ENCODE measurements at places on chromosomes 4 and X.

GRCh38 chr4:8219236-8219635, 20.1 kb downstream of the SH3TC1 start:
- no peak for DNase-seq

- DNase-seq = no peak
These were observed 511 bp upstream of the MAP9 start for GRCh38 chr4:155377276-155377675.

- no peak for DNase-seq
These were observed 341.5 kb downstream of the ARHGAP10 start for GRCh38 chr4:148073349-148073748.

DNA sequence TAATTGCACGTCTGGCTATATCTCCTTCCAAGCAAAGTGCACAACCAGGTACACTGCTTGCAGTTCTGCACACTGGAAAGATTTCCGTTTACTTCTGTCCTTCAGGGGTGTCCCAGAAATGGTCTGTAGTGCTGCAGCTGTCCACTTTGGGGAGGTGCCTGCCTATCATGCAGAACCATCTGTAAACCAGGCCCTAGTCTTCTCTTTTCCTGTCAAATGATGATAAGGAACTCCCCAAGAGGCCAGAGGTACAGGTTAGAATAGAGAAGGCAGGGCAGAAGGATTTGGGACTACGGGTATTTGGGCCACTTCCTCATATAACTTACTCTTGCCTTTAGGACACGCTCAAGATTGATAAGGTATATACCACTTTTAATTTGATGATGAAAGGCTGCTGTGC, 746.9 kb downstream of the FAT4 start:
- no peak for DNase-seq

- DNase-seq = no peak
These were observed 20.5 kb upstream of the CBR4 start for GRCh38 chr4:169030562-169030982.

DNA sequence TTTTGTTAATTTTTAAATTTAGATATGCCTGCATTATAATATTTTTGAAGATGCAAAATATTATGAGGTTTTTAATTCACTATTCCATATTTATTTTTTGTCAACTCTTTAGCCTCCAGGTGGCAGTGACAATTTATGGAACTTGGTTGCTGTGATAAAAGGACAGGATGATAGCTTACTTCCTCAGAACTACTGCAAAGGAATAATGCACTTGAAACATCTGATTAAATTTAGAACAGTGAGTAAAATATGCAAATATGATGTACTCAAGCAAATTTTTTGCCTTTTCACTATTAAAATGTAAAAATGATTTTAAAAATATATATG, 45.1 kb downstream of the SPATA4 start:
- no peak for DNase-seq

- no peak for DNase-seq
These were observed 66.9 kb upstream of the CAPN6 start for GRCh38 chrX:111337067-111337637.

DNA sequence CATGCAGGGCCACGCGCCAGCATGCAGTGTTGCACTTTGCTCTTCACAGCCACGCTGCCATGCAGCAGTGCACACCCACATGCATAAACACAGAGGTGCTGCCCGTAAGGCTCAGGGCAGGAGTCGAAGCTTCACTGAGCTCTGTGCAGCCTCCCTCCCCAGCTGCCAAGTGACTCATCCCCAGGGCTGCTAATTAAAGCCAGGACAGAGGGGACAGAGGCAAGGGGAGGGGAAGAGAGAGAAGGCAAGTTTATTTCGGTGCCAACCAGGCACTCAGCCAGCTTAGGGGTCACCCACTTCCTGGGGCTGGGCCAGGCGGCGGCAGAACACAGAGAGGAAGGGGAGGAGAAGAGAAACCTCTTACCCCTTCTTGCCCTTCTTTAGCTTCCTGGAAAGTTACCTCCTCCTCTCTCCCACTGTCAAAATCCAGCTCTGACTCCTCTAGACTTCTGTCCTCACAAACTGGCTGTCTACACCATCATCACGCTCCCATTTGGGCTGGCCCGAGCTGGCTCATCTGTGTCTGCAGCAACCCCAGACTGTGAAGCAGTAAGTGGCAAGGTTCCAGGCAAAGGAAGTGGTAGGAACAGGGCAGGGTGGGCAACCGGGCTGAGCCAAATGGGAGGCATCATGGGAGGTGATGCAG, 6.2 kb upstream of the IQSEC2 start:
- DNase-seq = no peak

DNA sequence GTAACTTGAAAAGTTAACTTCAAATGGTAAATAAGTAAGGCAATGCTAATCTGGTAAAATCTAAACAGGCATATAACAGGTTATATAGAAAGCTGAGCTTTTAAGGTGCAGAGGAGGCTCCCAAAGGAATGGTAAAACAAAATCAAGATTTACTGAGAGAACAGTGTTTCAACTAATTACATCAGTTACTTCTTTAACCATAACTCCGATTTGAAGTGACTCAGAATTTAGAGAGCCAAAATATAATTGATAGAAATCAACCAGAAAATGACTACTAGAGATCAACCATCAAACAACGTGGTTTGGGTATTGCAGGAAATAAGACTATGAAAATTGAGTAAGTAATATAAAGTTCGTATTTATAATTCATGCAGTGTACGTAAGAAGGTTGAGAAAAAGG, 6.9 kb downstream of the G3BP2 start:
- DNase-seq = no peak

DNA sequence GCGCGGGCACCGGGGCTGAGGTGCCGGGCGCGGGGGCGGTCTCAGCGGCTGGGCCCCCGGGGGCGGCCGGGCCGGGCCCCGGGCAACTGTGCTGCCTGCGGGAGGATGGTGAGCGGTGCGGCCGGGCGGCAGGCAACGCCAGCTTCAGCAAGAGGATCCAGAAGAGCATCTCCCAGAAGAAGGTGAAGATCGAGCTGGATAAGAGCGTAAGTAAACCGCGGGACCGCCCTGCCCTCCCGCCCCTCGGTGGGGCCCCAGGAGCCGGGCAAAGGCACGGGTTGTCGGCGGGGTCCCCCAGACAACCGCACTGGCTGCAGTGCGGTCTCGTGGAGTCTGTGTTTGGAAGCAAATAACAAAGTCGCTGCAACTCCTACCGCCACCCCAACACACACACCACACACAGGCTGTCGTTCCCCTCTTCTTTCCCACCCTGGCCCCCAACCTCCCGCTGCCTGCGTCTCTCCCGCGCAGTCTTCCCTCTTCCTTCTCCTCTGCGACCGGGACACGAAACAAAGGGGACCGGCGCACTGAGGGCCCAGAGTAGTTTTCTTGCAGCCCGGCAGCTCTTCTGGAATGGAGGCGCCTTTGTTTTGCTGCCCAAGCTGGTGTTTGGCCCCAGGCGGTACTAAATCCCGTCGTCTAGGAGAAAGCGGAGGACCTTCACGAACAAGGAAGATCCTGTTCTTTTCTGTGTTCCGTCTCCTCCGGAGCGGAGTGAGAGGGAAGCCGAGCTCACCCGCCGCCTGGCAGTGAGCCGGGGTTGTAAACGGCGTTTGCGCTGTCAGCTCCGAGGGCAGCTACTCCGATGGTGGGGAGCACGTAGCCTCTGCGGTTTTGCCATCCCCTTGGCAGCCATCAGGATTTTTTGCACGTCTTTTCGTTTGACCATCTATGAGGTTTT, 788 bp downstream of the SAP30 start:
- DNase-seq = no peak

GRCh38 chr4:96173756-96174155, 333.9 kb downstream of the PDHA2 start:
- DNase-seq = no peak

GRCh38 chr4:62571494-62571893, 1371.4 kb downstream of the ADGRL3 start:
- DNase-seq = no peak

DNA sequence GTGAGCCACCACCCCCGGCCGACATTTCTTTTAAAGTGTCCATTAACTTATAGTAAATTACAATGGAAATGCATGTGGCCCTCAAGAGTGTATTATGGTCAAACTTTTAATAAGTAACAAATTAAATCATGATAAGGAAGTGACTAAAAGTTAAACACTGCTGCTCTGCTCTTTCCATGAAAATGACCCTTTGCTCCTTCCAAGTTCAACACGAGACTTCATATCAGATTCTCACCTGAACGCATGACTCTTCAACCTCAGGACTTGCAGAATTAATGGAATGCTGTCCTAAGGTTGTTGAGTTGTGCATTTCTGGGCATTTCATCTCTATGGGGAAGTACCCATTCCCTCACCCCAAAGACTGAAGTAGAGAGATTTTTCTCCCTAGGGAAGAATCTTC, 27.1 kb downstream of the AWAT2 start:
- no peak for DNase-seq

GRCh38 chr4:188683571-188683970, 544.3 kb downstream of the TRIML1 start:
- DNase-seq = no peak

- no peak for DNase-seq
These were observed 1194.6 kb downstream of the ADGRL3 start for GRCh38 chr4:62394766-62395165.

DNA sequence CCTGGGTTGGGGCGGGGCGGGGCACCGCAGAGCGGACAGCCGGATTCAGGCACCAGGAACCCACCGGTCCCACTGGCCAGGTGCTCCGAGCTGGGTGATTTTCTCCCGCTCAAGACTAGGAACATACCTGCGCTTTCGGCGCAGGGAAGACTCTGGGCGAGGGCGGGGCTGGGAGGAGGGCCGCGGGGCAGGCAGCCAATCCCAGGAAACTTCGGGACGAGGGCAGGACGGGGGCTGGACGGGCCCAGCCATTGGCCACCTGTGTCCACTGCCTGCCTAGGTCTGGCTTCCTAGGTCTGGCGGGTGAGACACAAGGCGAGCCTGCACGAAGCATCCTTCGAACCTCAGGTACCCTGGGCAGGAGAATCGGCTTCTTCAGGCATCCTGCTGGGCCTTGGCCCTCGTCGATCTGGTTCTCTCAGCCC, 274 bp upstream of the ERVMER34-1 start:
- DNase-seq = no peak

GRCh38 chrX:12307961-12308360, 169.7 kb downstream of the FRMPD4 start:
- no peak for DNase-seq

GRCh38 chr4:123893011-123893981, 496.7 kb downstream of the SPRY1 start:
- DNase-seq = no peak

GRCh38 chr4:69748173-69748572, 12.2 kb downstream of the SULT1B1 start:
- no peak for DNase-seq

- no peak for DNase-seq
These were observed 443.6 kb downstream of the IL15 start for GRCh38 chr4:142079959-142080358.

GRCh38 chrX:13697455-13697854, 8.5 kb downstream of the RAB9A start:
- DNase-seq = no peak

DNA sequence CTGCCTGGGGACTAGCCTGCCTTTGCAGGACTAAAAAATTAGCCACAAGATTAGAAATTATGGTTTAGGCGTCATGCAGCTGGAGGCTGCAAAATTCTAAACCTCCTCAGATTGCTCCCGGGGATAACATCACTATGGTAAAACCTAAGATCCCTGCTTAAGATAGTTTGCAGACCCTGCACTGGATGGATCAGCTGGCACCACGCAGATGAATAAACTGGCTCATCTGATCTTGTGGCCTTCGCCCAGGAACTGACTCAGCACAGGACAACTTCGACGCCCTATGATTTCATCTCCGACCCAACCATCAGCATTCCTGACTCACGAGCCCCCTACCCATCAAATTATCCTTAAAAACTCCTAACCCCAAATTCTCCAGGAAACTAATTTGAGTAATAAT, 482.4 kb downstream of the SPRY1 start:
- no peak for DNase-seq

- no peak for DNase-seq
These were observed 273.3 kb upstream of the FAT4 start for GRCh38 chr4:125041372-125041930.

DNA sequence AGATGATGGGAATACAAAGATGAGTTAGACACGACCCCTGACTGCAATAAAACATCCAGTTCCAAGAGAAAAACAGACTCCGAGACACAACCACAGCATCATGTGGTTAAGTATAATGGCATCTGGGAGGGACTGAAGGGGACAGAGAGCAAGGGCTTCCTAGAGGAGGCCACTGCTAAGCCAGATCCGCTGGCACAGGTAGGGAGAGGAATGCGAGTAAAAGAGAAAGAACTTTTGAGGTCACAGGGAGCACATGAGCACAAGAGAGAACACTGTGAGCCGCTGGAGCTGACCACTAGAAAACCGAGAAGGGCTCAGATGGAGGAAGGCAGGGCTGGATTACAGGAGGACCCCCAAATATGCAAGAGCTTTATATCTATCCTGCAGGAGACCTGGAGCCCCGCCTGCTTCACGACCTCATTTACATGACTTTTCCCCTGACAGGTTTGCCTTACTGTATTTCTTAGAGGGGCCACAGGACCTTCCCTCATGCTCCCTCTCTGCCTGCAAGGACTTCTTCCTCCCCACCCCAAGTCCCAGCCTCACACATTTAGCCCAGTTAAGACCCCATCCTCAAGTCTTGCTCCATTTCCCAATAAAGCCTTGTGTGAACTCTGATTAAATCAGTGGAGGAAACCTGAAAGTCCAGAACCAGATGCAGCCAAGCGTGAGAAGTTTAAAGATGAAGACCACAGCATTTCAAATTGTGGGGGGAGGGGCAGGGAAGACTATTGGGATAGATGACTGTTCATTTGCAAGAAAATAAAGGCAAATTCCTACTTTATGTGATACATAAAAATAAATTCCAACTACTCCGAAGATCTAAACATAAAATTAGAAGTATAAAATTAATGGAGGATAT, 29.6 kb downstream of the MFAP3L start:
- no peak for DNase-seq

DNA sequence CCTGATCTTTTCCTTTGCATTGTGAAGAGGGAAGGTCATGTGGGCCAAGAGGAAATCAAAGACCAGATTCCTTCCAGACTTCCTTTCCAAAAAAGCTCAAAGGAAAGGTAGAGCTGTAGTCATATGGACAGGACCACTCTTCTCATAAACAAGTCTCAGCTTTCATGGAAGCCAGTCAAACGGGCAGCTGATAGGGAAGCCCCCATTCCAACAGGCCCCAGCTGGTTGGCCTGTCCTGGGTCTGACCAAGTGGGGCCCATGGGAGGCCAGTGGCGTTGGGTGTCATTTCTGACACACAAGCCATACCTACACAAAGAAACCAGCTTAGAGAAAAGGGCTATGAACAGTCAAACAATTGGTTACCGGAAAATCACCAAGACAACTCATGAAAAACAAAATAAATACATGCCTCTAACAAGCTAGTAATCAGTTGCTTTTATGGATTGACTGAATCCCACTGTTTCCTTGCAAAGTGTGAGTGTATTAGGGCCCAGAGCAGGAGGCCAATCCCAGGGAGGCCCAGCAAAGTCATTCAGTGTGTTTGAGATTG, 149.6 kb upstream of the MAMLD1 start:
- no peak for DNase-seq

- no peak for DNase-seq
These were observed 13.4 kb upstream of the SRPX start for GRCh38 chrX:38233891-38234667.

GRCh38 chr4:140092094-140092851, 61.7 kb downstream of the MAML3 start:
- no peak for DNase-seq

- no peak for DNase-seq
These were observed 5.9 kb upstream of the SASH3 start for GRCh38 chrX:129773649-129774458.

- no peak for DNase-seq
These were observed 93.7 kb downstream of the GRIA3 start for GRCh38 chrX:123277821-123278220.

GRCh38 chr4:26959654-26960047, 99.0 kb downstream of the STIM2 start:
- no peak for DNase-seq
